Astrocyte (in vitro differentiated cells and primary cell): ENCODE measurements at places on chromosomes 5 and 9. TPM values are rescaled to one million over a fixed set of nuclear protein-coding genes. Genes with fewer than 3 reads are reported as not detected.
A peak's percentile ranks its signal among the peaks of the same experiment; 100 is the strongest.

GRCh38 chr5:124007675-124008398 lies 495.9 kb downstream of the CSNK1G3 start:
- DNase-seq: peak; percentile 42

DNA sequence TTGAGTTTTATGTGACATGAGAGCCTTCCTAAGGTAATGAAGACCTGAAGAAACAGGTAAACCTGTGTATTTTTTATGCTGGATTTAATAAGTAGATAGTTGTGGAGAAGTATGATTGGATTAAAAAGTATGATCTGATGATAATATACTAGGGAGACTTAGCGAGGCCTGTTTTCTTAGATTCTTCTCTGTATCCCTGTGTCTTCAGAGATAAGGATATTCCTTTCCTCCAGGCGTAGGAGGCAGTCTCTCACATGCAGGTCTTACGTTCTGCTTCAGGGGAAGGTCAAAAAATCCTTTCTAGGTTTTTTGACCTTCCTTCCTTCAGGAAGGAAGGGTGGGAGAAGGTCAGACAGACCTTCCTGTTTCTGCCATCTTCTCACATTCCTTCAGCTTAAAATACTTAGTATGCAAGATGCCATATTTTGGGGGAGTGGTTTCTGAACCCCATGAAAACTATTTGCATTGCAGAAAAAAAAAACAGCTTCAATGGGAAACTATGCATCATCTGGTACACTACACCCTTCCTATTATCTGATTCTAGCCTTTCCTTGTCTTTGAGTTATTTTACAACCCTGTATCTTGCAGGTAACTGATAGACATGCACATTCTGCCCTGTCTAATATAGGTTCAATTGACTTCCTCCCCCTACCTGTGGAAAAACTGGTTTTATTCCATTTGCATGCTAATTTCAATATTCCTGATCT lies 57.3 kb upstream of the ZNF608 start:
- no peak for DNase-seq

GRCh38 chr5:178389026-178389729 lies 156.6 kb upstream of the PHYKPL start:
- DNase-seq: no peak

DNA sequence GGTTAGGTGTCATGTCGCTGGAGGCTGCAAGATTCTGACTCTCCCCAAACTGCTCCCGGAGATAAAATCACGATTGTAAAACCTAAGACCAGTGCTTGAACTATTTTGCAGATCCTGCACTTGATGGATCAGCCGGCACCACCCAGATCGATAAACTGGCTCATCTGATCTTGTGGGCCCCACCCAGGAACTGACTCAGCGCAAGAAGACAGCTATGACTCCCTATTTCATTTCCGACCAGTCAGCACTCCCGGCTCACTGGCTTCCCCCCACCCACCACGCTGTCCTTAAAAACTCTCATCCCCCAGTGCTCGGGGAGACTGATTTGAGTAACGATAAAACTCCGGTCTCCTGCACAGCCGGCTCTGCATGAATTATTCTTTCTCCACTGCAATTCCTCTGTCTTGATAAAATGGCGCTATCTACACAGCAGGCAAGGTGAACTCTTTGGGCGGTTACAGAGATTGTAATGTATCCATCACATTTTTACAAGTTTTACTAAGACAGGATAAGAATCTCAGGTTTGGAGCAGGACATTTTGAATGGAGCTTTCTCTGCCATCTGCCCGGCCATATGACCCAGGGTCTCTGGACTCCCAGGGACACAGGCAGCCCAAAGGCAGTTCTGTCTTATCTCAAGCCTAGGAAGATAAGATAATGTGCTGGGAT lies 10.6 kb upstream of the PPP1R26 start:
- DNase-seq: no peak

DNA sequence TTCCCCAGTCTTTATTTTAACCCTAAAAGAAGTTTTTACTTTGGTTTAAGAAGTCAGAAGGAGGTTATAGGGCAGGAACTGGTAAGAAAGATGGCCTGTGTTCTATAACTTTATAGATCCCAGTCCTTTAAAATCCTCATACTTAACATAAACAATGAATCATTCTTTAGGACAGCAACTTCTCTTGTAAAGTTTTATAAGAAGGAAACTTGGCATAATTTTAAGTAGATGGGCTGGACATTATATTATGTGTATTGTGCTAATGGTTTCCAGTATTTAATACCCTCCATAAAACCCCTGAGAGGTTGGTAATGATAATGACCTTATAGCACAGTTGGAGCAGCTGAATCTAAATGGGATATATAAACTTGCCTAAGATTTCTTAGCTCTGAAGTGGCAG lies 247.2 kb downstream of the FAM170A start:
- no peak for DNase-seq

- no peak for DNase-seq
Measured at GRCh38 chr9:137391411-137391754, 31.6 kb downstream of the EXD3 start.

- no peak for DNase-seq
Measured at GRCh38 chr5:160469156-160470144, 47.8 kb downstream of the PTTG1 start.

DNA sequence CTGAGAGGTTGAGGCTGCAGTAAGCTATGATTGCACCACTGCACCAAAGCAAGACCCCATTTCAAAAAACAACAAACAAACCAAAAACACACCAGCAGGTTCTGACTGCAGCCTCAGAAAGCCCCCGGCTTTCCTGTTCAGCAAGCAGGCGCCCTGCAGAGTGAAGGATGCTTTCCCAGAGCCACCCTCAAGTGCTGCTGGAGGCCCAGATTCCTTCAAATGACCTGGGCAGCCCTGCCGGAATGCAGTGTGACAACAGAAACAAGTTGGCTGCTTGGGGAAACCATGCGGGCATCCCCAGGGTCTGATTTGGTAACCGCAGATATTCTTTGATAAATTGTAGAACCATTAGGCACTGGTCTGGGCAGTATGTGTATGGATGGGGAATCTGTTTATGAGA lies 35.7 kb upstream of the GNE start:
- no peak for DNase-seq

DNA sequence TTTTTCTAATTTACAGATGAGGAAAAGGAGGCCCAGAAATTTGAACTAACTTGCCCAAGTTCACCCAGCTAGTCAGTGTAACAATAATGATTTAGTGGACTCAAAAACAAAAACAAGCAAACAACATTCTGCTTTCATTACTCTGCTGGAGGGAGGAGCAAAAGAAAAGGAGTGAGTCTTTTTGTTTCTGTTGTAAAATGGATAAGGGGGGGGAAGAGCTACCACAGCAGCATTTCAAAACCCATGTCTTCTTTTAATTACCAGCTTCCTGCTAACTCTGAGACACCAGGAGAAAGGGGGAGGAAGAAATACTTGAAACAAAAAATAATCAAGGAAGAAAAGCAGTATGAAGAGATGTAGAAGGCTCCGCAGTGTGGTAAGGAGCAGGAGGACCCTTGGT lies 39.2 kb upstream of the EQTN start:
- no peak for DNase-seq

- DNase-seq: peak; percentile 21
Measured at GRCh38 chr5:43309637-43310036, 3.6 kb downstream of the HMGCS1 start.

PCDHA12 gene
- 13.8 and 16.0 TPM in 2 replicates for total RNA-seq

PRDM9 gene
- not detected in 2 replicates for total RNA-seq

GABRG2 gene
- not detected in 2 replicates for total RNA-seq

TAF11L10 gene
- total RNA-seq: not detected in 2 replicates
